Left colon (tissue), 2 donors: ENCODE measurements at places on chromosomes 2 and 18.

DNA sequence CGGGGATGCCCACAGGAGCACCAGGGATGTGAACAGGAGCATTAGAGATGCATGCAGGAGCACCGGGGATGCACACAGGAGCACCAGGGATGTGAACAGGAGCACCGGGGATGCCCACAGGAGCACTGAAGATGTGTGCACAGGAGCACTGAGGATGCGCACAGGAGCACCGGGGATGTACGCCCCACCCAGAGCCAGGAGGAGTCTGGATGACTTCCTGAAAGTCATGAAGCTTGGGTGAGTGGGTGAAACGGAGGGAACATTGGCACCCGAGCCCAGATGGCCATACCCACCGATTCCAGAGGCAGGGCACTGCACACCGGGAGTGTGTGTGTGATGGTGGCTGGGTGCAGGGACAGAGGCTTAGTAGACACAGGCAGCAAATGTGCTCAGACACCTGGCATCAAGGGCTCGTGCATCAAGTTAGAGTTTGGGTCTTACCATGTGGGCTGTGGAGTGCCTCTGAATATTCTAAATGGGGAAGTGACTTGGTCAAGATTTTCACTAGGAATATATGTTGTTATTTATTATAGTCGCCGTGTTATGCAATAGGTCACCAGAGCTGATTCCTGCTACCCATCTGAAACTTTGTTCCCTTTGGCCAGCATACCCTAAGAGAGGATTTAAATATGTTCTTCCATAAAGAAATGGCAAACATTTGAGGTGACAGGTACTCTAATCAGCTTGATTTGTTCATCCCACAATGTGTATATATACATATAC, 365.8 kb upstream of the MYT1L start:
- DNase-seq: no peak

- no peak for DNase-seq
Measured at GRCh38 chr2:33897741-33898140, 298.6 kb upstream of the FAM98A start.

DNA sequence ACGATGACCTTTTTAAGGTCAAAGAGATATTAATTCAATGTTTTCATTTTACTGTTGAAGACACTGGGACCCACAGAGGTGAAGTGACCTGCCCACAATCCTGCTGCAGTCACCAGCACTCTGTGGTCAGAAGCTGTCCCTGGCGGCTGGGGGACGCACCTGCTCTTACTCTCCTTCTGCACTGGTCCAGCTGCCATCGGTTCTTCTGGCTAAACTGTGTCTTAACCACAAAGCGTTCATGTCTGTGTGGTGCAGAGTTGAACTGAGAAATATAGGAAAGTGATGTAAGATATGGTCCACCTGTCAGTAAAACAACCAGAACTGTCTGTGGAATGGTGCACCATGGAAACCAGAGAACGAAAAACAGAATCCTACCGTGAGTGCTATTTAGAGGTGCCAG, 44.9 kb upstream of the SMIM21 start:
- DNase-seq: no peak

DNA sequence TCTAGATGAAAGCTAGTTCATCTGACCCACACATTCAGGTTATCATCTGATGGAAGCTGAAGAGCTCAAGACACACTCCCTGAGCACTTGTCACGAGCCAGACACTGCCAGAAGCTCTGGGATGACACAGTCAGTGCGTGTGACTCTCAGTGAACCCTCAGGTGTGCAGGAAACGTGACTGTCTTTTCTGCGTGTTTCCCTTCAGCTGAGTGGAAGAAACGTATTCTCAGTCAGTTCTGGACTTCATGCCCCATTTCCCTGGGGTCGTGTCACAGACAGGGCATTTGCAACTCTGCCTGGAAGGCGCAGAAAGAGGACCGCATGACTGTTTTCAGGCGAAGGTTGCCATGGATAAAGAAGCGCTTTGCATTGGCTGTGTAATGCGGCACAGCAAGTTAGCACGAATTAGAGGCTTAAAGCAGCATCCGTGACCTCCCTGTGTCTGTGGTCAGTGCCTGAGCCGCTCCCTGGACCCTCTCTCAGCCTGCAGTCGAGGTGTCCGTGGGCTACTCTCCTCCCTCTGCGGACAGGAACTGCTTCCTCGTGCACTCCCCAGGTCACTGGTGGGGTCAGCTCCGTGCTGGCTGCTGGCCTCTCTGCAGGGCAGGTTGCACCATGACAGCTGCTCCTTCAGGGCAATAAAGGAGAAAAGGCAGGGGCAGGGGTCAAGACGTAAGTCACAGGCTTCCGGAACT, 3.3 kb upstream of the ALLC start:
- DNase-seq: no peak
